Heart left ventricle (tissue), 16 donors: ENCODE measurements at places on chromosomes 11 and 22. TPM values are rescaled to one million over a fixed set of nuclear protein-coding genes. Genes with fewer than 3 reads are reported as not detected.
A peak's percentile ranks its signal among the peaks of the same experiment; 100 is the strongest.

DNA sequence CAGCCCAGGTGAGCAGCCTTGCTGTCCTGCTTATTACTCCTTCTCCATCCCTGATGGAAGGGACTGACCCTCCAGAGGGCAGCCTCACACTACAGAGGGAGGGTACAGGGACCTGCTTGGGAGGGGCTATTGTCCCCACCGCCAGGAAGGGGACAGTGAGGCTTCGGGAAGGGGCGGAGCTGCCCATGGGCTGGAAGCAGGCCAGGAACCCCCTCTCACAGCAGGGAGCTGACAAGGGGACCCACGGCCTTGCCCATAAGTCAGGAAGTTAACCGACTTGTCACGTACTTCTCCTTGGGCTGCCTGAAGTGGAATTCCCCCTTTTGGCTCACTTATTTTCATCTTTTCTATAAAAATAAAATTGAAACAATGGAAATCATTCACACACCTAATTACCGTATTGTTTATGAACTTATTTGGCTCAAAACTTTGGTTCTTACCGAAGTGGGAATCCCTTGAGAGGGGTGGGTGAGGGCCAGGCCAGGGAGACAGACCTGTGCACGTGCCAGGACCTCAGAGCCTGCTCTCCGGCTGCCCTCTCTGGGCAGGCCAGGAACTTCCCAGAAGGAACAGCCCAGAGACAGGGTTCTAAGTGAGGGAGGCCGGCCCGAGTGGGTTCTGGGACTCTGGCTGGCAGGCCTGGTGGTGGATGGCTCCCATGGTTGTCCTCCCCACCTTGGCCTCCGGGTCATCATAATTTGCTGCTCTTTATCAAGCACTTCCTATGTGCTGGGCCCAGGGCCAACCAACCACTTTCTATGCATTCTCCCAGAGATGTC is 5.8 kb downstream of the MGAT3 start:
- H3K27ac ChIP-seq, result peak overlapping the region; percentile 79
- peak; percentile 84 for DNase-seq
- H3K4me1 ChIP-seq, result peaks cover 67% of the 10 kb centered on the region
- H3K4me3 ChIP-seq, result no peak overlapping the region

- no peak overlapping the region for H3K4me3 ChIP-seq
- no peak for DNase-seq
- H3K36me3 ChIP-seq, result no peaks in the 10 kb centered on the region
- H3K27ac ChIP-seq, result no peak overlapping the region
- peaks cover 6% of the 10 kb centered on the region for H3K4me1 ChIP-seq
These were observed 254.0 kb upstream of the PITPNB start for GRCh38 chr22:28172892-28173670.

DNA sequence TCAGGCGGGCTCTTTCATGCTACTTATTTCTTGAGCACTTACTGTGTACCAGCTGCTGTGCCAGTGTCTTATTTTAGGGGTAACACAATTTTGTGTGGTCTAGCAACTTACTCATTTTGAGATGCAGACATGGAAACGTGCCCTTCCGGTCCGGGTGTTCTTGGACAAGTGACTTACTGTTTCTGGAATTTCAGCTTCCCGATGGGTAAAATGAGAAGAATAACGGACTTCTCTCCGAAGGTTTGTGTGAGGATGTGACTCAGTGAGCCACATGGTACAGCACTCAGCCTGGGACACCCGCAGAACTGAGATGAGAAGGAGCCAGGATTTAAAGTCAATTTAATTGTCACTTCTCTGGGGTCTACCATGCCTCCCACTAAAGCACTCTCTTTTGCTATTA is 114.5 kb upstream of the SYT13 start:
- H3K4me1 ChIP-seq, result no peaks in the 10 kb centered on the region
- no peaks in the 10 kb centered on the region for H3K36me3 ChIP-seq
- no peak overlapping the region for H3K4me3 ChIP-seq

- no peak overlapping the region for H3K27ac ChIP-seq
- DNase-seq, result no peak
- no peaks in the 10 kb centered on the region for H3K36me3 ChIP-seq
- H3K4me3 ChIP-seq, result no peak overlapping the region
- H3K27me3 ChIP-seq, result peaks cover 17% of the 10 kb centered on the region
These were observed 12.5 kb upstream of the TCF20 start for GRCh38 chr22:42282943-42283277.

GRCh38 chr11:69111624-69112542 is 43.9 kb upstream of the SMIM38 start:
- H3K36me3 ChIP-seq, result no peaks in the 10 kb centered on the region
- no peaks in the 10 kb centered on the region for H3K27me3 ChIP-seq
- H3K27ac ChIP-seq, result no peak overlapping the region
- H3K4me3 ChIP-seq, result no peak overlapping the region
- no peak for DNase-seq

DNA sequence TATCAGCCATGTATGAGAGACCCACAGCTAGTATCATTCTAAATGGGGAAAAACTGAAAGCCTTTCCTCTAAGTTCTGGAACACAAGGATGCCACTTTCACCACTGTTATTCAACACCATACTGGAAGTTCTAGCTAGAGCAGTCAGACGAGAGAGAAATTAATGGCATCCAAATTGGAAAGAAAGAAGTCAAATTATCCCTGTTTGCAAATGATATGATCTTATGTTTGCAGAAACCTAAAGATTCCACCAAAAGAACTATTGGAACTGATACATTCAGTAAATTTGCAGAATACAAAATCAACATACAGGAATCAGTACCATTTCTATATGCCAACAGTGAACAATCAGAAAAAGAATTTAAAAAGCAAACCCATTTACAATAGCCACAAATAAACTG is 226.0 kb downstream of the TRPC6 start:
- H3K27me3 ChIP-seq, result no peaks in the 10 kb centered on the region
- no peak overlapping the region for H3K27ac ChIP-seq
- no peak overlapping the region for H3K4me3 ChIP-seq
- H3K4me1 ChIP-seq, result no peaks in the 10 kb centered on the region

GRCh38 chr11:64934682-64935358 is 873 bp downstream of the GPHA2 start:
- no peaks in the 10 kb centered on the region for H3K4me1 ChIP-seq
- H3K4me3 ChIP-seq, result no peak overlapping the region
- H3K36me3 ChIP-seq, result peaks cover 25% of the 10 kb centered on the region
- H3K27me3 ChIP-seq, result no peaks in the 10 kb centered on the region
- H3K27ac ChIP-seq, result no peak overlapping the region
- no peak for DNase-seq

DNA sequence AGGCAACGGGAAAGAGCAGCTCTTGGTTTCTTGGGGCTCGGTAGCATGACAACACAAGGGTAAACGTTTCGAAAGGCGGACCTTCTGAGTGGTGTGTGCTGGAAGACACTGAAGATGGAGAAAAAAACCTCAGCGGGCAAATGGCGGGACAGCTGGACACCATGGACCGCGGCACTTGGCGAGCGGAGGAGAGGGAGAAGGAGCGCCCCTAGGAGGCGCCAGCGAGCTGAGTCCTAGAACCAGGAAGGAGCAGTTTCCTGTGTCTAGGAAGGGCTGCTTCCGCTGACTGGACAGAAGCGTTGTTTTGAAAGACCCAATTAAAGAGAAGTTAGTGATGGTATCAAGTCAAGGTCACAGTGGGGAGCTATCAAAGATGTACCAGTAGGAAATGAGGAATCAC is 44.0 kb upstream of the OPCML start:
- no peak for DNase-seq
- H3K27ac ChIP-seq, result no peak overlapping the region
- H3K4me3 ChIP-seq, result no peak overlapping the region
- H3K27me3 ChIP-seq, result no peaks in the 10 kb centered on the region

- H3K4me1 ChIP-seq, result no peaks in the 10 kb centered on the region
- H3K27me3 ChIP-seq, result no peaks in the 10 kb centered on the region
- no peak overlapping the region for H3K4me3 ChIP-seq
- no peak for DNase-seq
These were observed 13.7 kb downstream of the PIWIL3 start for GRCh38 chr22:24760708-24761306.

RAC2 gene
- 4.8 TPM for total RNA-seq
